ENCODE measurements at places on chromosomes 12 and 14.

DNA sequence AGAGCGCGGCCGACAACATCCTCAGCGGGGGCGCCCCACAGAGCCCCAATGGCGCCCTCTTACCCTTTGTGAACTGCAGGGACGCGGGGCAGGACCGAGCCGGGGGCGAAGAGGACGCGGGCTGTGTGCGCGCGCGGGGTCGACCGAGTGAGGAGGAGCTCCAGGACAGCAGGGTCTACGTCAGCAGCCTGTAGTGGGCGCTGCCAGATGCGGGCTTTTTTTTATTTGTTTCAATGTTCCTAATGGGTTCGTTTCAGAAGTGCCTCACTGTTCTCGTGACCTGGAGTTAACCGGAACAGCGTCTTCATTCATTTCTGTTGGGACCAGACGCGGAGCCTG lies 103.8 kb upstream of the FKBP4 start:
- DNase-seq, result peak; percentile 49

- DNase-seq, result no peak
Observed at GRCh38 chr12:6896846-6897435, 7.7 kb upstream of the LRRC23 start.

DNA sequence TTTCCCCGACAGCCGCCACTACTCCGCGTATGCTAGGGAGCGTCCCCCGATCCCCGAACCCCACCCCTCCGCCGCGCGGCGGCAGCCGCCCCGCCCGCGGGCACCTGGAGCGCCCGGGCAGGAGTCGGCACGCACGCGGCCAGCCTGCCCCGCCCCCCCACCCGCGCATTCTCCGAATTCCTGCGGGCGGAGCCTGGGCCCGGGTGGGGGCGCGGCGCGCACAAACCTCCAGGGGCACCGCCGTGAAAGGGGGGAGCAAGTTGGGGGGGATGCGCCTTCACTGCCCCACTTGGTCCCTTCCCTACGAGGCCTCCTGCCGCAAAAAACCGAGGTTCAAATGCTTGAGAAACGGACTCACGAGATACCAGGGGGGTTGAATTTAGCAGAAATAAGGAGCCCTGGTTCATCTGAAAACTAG lies 1.7 kb downstream of the AJUBA start:
- peak; percentile 52 for DNase-seq

DNA sequence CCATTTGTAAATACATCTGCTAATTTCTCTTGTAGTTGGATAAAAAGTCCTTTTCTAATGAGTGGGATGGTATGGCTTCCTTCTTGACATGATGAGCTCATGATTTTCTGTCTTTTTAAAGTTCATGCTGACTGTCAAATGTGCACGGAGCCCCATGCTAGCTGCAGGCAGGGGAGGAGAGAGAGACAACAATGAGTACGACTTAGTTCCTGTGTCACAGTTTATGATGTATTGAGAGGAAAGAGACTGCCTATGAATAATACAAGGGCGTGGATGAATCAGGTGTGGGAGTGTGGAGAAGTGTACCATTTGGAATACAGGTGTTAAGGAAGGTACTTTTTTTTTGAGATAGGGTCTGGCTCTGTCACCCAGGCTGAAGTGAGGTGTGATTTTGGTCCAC lies 10.7 kb upstream of the TBC1D30 start:
- peak; percentile 55 for DNase-seq

- no peak for DNase-seq
Observed at GRCh38 chr14:91258011-91258618, 13.6 kb upstream of the GPR68 start.

- DNase-seq, result no peak
Observed at GRCh38 chr12:10069976-10070375, 28.8 kb downstream of the CLEC1A start.

DNA sequence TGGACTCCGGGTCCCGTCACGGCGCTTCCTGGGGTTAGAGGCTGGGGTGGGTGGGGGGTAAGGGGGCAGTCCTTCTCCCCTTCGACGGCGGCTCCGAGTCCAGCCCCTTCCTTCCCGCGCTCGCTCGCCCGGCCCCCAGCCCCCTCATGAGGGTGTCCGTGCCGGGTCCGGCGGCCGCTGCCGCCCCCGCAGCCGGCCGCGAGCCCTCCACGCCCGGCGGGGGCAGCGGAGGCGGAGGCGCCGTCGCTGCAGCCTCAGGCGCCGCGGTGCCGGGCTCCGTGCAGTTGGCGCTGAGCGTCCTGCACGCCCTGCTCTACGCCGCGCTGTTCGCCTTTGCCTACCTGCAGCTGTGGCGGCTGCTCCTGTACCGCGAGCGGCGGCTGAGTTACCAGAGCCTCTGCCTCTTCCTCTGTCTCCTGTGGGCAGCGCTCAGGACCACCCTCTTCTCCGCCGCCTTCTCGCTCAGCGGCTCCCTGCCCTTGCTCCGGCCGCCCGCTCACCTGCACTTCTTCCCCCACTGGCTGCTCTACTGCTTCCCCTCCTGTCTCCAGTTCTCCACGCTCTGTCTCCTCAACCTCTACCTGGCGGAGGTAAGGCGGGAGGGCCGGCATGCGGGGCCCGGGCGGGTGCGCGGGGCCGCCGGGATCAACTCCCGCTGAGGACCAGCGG lies 500 bp downstream of the GPR137C start:
- DNase-seq, result peak; percentile 89

DNA sequence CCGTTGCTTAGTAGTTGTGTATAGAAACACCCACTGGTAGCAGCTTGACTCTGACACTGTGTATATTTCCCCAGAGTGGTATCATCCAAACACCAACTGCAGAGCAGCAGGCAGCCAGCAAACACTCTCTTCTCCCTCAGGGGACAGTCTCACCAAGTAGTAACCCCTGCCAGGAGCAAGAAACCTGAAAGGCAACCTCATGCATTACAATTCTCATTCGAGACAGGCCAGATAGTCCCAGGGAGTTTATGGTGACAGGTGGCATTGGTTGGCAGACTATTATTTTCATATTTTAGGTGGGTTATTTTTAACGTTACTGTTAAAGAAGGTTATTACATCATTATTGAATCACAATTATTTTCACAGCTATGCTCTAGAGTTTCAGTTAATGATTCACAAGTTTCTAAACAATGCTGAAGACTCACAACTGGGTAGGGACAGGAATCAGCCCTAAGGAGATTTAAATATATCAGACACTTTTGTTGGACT lies 222.8 kb downstream of the EGLN3 start:
- peak; percentile 11 for DNase-seq

- DNase-seq, result no peak
Observed at GRCh38 chr12:68480526-68480925, 130.2 kb upstream of the RAP1B start.

DNA sequence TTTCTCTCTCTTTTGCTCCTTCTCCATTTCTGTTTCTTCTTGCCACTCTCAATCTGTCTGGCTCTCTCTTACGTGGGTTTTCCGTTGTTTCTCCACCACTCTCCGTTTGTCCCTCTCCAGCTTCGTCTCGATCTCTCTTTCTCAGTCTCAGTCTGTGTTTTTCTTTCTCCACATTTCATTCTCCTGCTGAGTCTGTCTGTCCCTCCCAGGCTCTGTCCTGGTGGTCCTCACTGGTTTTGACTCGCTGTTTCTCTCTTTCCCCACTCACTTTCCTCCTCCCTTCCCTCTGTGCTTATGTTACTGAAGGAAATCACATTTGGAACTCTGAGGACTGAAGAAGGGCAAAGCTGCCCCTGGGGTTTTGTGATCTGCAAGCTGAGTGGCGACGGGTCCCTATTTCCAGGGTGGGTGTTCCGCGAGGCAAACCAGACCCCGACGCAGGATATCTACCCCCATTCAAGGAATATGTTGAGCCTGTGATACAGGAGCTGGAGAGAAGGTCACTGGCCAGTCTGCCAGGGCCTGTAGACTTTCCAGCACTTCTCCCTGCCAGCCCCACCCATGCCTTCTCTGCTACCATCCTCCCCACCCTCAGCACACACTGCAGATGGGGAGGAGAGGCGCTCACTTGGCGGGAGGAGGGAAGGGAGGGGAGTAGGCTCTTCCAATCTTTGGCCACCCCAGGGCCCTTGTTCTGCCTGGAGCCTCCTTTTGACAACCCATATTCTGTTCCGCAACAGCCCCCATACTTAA lies 102.7 kb upstream of the MAP1LC3B2 start:
- no peak for DNase-seq

GRCh38 chr14:94653321-94653720 lies 41.1 kb downstream of the SERPINA3 start:
- DNase-seq, result no peak

DNA sequence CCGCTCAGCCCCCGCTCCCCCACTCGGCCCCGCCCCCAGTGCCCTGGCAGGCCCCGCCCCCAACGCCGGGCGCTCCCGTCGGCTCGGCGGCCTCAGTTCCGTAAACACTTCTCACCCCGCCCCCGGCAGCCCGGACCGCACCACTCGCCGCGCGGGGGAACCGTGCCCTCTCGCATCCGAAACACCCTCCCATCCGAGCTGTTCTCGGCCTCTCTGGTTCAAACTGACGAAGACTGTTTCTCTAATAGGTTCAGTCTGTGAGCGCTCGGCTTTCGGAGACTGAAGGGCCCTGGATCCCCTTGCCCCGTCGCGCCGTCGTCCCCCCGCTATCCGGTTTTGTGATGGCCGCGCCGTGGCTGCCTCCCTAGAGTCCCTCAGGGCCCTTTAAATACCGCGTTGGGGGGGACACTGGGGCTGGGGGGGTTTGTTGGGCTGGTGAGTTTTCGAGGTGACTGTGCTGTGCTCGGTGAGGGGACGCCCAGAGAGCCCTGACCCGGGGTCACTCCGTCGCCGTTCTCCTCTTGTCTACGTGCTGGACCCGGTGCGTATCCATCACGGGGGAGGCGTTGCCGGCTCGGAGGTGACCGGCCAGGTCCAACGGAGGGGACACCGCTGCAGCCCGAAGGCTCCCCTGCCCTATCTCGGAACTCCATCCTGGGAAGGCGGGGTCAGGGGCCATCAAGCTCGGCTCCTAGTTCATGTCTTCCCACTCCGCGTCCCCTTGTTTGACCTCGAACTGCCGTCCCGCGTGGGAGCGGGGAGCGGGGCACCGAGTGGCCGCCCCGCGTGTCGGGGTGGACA lies at the start of gene TCP11L2:
TSS of gene TCP11L2 (plus strand) at position 333 of the 801 bp plus-strand sequence. CDS start 8,343 bp downstream, outside the sequence.
- DNase-seq, result peak; percentile 95

DNA sequence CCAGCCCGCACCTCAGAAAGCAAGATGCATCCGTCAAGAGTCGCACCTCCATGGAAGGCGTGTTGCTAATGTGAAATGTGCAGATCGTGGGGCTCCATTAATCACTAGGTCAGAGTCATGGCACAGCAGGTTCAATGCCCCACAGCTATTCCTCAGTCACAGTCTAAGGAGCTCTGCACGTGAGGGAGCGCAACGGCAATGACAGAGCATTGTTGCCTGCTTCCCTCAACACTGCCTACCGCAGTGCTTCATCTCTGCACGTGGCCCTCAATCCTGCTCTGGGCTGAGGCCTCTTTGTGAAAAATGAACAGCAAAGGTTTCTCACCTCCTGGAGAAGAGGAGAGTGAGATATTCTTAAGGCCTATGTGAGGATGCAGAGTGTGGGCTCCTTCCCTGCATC lies 995.2 kb upstream of the TMEM132C start:
- no peak for DNase-seq

DNA sequence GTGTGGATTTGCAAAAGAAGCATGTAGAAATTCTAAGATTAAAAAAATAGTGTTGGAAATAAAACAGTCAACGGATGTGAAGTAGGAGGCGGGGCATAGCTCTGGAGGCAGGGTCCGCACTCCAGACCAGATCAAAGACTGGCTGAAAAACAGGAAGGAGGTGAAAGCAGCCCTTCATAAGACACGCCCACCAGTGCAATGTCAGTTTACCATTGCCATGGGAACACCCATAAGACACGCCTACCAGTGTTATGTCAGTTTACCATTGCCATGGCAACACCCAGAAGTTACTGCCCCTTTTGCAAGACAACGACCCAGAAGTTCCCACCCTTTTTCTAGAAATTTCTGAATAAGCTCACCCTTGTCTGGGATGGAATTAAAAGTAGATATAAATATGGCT lies 87.1 kb downstream of the FZD10 start:
- no peak for DNase-seq

- no peak for DNase-seq
Observed at GRCh38 chr14:102945346-102946130, 23.1 kb downstream of the AMN start.

DNA sequence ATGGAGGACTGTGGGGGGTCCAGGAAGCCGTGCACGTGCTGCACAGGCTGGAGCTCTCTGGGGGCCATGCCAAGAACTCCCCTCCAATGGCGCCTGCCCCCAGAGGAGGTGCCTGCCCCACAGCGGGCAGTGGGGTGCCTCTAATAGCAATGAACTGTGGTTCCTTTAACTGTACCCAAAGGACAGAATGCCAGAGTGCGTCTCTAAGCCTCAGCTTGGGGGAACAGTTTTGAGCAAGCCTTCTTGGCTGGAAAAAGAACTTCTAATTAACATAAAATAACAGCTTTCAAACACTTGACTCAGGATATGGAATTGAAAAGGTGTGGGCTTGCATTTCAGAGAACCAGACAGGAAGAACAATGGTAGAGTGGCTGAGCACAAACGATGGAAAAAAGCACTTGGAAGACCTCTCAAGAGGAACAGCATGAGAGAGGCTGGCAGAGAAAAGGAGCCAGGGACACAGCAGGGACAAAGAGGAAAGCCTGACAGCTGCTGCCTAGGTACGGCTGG lies 195.6 kb downstream of the TTC7B start:
- no peak for DNase-seq

DNA sequence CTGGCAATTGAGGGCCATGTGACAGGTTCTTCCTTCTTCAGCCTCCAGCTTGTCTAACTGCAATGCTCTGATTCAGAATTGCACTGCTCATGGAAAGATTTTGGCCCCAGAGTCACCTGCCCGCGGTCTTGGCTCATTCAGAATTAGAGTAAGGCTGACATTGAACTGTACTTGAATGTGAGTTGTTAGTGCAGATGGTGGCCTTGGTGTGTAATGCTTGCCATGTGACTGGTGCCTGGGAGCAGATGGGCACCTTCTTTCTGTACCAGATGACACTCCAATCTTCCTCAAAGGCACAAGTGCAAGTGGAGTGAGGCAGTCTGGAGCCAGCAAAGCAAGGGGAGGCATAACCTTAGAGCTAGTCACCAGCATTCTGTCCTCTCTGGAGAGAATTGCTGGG lies 36.5 kb upstream of the ANO4 start:
- peak; percentile 63 for DNase-seq

DNA sequence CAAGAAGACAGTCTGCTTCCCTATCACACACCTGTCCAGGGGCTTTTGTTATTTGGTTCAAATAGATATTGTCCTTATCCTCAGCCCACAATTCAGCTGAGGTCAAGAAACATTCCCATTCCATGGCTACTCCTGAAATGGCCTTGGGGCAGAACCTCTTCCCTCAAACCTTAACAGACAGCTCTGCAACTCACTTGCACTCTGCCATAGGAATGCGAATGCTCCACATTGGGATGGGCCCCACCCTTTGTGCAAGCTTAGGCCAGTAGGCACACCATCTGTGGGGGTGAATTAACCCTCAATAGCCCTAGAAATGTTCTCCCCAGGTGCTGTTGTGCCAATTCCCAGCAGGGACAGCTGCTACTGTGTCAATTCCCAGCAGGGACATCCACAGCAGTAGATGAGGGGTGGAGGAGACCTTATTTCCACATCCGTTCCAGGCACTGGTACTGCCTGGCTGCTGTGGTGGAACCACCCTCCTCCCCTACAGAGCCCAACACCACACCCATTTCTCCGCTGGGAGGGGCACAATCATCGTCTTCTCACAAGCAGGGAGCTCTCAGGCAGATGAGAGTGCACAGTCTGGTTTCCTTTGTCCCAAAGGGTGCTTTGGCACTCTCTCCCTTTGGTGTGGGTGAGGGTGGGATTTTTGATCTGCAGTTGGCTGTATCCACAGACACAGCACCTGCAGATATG lies 42.3 kb upstream of the GLIPR1 start:
- DNase-seq, result peak; percentile 57

Data from NCI-H69 (cell line).